Activated T-helper 1 cell treated with anti-CD3 and anti-CD28 coated beads, Interleukin-2, amount 50 U/mL, for 16 hours (primary cell): ENCODE measurements at places on chromosomes 6 and 20.

DNA sequence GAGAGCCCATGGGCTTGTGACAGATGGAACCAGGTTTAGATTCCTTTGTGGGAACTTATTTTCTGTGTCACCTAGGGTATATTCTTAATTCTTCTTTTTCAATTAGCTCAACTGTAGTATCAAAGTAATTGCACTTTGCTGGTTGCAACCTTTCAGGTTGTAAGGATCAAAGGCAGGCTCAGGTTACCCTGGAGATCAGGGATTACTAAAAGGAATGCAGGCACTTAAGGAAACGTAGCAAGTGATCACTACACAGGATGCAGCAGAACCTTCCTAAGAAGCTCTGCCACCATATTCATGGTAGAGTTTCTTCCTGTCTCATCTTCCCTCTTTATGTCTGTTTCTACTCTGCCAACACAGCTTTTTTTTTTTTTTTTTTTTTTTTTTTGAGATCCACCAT lies 133.2 kb upstream of the JAG1 start:
- DNase-seq = no peak

- DNase-seq = no peak
Measured at GRCh38 chr20:51749674-51750036, 18.5 kb downstream of the ATP9A start.

GRCh38 chr6:89690944-89691324 lies 52.4 kb upstream of the LYRM2 start:
- no peak for DNase-seq

GRCh38 chr6:123658848-123659247 lies 22.1 kb upstream of the TRDN start:
- DNase-seq = no peak

DNA sequence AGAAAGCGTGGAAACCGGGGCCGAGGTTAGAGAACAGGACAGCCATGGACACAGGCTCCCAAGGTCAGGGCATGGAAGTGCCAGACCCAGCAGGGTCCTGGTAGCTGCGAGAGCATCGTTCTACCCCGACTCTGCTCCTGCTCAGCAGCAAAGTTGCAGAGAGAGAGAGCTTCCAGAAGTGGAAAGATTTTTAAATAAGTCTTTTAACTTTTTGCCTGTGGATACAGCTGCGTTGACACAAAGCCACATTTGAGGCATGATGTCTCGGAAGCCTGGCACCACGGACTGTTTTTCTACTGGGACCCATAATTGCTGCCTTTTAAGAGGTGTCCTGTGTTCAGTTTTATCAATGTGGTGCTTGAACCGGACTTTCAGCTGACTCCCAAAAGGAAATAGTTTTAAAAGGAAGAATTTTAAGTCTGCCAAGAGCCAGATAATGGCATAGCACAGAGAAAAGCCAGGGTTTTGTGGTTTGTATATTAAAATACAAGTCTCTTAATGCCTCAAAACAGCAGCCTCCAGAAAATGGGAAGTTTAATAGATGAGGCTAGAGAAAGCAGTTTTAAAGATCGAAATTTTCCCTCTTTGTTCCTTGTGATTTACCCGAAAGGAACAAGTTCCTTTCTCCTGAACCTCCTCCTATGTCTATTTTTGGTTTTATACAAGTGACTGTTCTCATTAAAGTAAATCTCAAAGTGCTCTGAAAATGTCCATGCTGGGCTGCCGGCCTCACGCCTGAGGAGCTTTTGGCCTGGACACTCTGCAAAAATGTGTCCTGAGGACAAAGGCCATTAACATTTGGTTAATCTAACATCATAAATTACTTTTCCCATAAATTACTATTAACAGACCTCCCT lies 91.5 kb downstream of the RIN2 start:
- DNase-seq = no peak
